ENCODE measurements at places on chromosomes 3 and 15.
A peak's percentile ranks its signal among the peaks of the same experiment; 100 is the strongest.

GRCh38 chr3:114635878-114636277 lies 342.1 kb downstream of the TIGIT start:
- no peak for DNase-seq

GRCh38 chr3:99903869-99904268 lies 86.2 kb downstream of the CMSS1 start:
- no peak for DNase-seq

DNA sequence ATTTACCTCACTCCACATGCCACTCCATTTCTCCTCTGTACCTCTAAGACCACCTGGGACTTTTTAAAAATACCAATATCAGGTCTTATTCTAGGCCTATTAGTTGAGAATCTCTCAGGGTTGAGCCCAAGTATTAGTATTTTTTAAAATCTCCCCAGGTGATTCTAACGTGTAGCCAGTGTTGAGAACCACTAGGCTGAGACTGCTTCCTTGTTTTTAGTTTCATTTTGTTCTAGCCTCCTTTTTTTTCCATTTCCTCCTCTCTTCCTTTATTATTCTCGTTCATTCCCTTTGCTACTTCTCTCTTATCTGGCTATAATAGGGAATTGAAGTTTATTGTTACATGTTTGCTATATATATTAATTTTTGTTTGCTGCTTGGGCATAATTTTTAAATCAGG lies 217.8 kb upstream of the CD96 start:
- no peak for DNase-seq

DNA sequence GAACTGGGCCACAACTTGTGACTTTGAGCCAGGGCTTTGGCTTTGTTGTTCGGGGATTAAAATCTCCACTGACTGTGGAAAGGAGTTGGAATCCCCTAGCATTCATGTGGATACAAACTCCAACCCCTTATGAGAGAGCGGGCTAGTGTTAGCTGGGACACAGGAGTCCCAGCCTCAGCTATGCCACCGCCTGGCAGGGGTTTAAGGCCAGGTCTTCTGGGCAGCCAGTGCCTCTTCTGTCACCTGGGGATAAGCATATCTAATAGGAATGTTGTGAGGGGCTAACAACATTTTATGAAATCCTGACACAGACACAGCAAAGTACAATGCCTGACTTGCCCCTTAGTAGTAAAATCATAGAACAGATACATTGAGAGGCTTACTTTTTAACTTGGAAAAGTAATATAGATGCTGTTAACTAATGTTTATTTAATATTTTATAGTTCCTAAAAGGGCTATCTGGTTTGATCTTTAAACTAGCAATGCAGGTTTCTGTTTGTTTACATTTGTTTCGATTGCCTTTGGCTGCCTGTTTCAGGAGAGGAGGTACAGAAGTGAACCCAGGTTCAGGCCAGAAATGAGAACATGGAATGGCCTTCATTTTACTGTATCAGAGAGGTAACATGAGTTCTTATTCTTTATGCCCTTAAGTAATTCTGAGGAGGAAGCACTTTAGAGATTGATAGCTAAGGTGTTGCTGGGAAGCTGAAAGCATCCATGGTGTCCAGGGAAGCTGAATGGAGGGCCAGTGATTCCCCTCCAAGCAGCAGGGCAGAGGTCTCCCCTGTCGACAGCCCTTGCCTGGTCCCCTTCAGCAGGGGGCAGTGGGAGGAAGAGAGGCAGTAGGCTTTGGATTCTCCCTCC lies 8.7 kb downstream of the GPR160 start:
- no peak for DNase-seq

GRCh38 chr15:94086341-94086740 lies 145.0 kb upstream of the MCTP2 start:
- no peak for DNase-seq

GRCh38 chr3:126161309-126161708 lies 19.1 kb downstream of the ALDH1L1 start:
- no peak for DNase-seq

DNA sequence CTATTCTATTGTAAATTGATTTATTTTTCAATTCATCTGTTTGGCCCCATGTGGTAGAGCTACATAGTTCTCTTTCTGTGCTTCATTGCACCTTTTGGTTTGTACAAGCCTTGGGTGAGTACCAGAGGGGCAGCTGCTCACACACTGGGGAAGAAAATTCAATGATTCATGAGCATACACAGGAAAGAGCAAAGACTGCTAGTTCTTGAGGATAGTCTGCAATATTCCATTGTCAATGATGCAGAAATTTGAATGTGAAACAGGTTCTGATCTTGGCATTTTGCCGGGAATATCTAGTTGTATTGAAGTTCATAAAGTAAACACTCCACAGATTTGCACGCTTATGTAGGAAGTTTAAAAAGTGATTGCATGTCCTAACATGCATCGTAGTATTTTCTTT lies 304.6 kb downstream of the NAALADL2 start:
- DNase-seq, result no peak

DNA sequence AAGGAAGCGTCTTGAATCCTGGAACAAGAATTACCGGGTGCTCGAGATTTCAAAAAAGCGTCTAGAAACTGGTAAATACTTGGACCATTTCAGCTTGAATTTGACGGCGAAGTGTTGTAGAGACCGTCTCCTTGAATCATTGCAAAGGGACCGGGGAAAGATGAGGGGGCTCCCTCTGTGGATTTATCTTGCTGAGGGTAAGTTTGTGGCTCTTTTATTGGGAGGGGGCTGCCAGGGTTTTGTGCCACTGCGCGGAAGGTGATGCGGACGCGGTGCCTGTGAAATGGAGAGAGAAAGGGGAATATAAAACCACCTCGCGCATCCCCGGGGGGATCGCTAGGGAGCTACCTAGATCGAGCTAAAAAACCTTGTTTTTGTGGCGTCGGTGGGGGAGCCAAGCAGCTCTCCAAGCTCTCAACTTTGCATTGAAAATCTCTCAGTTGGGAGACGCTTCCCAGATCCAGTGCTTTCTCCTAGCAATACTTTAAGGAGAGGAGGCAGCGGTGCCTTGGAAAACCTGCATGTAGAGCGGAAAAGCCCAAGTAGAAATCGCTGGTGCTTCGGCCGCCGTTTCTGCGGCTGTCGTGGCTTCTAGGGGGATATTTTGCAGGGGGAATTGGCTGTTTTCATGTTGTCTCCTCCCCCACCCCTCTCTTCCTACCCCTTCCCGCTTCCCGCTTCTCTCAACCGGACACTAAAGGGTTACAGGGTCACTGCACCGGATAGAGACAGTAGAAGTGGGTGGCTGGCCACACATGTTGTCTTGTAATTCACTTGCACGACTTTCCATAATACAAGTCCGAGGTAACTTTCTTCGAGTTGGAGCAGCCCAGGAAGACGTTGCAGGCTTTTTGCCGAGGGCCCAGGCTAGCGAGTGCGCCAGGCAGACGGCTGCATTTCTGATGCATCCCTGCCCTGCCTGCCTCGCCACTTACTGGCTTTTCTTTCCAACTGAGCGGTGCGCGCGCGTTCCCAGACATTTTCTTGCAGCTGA lies 187.6 kb downstream of the NLGN1 start:
- peak; percentile 63 for DNase-seq

DNA sequence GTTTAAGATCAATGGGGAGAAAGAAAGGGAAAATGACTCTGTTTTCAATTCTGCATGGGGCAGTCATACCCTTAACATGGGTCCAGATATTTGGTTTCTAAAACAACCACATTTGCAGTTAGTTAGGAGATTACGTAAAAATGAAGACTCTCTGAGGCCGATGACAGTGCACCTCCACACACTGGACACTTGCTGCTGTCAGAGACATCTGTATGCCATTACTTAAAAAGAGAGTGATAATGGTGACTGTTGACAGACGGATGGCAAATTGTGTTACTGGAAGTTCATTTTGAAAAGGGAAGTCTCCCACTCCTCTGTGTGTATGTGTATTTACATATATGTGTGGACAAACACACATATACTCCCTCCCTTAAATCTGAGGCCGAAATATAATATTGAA lies 304.5 kb upstream of the SEMA6D start:
- no peak for DNase-seq

DNA sequence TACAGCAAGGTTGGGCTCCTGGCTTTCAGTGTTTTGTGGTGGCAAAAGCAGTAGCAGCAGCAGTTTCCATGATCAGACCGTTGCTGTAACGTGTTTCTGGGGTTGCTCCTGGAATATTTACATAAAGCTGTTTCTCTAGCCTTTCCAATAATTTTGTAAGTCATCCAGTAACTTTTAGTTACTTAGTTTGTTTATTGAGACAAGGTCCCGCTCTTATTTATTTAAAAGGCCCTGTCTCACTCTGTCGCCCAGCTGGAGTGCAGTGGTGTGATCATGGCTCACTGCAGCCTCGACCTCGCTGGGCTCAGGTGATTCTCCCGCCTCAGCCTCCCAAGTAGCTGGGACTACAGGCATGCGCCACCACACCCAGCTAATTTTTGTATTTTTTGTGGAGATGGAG lies 8.8 kb upstream of the MYO5A start:
- no peak for DNase-seq

DNA sequence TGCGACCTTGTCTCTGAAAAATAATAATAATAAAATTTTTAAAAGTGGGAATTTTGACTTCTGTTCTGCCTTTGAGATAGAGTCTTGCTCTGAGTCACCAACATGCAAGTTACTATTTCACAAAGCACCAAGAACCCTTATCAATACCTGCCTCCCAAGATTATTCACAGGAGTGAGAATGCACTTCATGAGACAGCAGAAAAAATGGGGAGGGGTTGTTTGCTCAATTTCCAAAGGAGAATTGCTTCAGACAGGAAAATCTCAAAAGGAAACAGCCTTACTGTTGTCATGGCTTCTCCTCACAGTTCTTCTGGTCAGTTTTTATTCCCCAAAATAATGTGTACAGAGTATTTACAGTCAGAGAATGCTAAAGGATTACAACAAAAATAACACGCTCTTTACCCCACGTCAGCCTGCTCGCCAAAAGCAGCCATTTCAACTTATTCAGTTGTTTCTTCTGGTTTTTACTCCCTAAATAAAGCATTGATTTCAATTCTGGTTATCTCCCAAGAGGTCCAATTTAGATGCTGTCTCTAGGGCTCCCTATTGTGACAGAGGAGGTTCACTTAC lies 89.0 kb downstream of the PPCDC start:
- no peak for DNase-seq

- no peak for DNase-seq
These were observed 2.0 kb upstream of the GANC start for GRCh38 chr15:42270996-42271395.

GRCh38 chr3:45541326-45542321 lies 52.9 kb upstream of the LIMD1 start:
- DNase-seq, result no peak

DNA sequence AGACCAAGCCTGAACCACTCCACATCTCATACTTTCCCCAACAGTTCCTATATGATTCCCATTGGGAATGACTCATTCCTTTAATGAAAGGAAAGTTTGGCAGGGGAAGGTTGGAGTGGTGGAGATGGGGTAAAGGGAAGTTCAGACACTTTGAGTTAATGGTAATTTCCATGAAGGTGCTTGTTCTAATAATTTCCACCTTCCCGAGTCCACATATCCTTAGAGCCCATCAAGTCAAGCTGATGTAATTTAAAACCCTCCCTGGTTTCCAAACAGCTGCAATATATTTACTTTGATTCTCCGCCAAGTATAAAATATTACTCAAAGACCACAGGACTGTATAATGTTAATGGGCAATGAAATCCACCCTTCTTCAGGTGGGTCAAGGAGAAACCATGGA lies 95.0 kb upstream of the GALNT15 start:
- DNase-seq, result no peak

- DNase-seq, result no peak
These were observed 241.7 kb upstream of the ICE2 start for GRCh38 chr15:60720493-60721256.

DNA sequence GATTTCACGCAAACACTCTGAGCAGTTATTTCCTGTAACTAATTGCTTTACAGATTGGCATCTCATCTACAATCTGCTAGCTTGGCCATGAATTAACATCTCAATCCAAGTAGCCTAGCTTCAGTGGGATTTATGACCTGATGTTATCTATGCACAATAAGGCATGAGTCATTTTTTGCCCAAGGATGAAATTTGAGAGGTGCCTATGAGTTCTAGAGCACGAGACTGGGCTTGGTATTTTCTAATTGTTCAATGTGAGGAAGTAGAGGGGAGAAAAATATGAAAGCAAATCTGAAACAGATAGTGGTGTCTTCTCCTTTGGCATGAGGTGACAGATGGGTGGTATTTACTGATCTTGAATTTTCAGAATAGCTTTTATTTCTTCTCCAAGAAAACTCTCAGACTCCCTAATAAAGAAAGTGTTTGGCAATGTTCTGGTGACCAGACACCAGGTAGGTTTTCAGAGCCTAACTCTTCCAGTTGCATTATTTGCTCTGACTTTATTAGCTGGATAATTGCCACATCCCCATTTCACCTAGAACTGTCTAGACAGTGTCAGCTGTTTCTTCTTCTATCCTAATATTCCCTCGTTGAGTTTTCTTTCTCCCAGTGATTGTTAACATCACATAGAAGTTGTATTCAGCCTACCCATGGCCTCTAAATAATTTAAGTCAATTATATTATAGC lies 301.0 kb upstream of the UMPS start:
- no peak for DNase-seq

DNA sequence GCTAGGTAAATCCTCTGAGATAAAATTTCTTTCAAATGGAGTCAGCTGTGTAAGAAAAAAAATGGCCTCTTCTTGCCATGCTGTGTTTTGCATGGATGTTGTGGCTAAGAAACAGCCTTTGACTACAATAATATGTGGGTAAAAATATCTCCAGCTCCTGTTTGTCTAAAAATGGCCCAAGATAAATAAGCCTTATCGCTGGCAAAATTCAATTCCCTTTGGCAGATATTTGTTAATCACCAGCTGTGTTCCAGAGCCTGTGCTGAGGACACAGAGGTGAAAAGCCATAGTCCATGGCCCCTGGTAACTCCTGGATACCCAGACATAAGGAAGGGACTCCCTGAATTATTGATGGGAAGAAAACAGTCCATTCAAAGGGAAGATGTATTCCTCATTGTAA lies 15.3 kb upstream of the RAMAC start:
- DNase-seq, result no peak

DNA sequence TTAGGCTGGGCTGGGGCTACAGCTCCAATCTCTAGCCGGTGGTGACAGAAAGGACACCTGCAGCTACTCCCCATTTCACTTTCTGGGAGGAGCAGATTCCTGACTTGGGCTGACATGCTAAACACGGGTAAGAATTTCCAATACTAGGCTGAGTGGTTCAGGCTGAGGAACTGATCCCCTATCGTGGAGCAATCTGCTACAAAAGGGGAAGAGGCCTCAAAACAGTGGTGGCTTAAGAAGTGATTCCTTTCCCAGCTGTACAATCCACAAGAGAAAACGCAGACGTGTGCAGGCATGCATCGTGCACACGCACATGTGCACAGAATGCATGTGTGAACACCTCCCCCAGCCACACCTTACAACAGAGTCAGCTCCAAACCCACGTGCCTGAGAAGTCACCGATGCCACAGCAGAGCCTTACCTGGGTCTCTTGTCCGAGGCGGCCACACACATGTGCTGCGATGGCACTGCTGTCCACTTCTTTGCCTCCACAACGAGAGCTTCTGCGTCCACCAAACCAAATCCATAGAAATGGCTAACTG lies 86.7 kb upstream of the SNRPA1 start:
- DNase-seq, result no peak

DNA sequence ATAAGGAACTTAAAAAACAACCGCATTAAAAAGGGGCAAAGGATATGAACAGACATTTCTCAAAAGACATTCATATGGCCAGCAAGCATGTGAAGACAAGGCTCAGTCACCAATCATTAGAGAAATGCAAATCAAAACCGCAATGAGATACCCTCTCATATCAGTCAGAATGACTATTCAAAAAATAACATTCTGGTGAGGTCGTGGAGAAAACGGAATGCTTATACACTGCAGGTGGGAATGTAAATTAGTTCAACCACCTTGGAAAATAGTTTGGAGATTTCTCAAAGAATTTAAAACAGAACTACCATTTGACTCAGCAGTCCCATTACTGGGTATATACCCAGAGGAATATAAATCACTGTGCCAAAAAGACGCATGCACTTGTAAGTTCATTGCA lies 496.6 kb upstream of the SGO1 start:
- no peak for DNase-seq

All from iPS DF 6.9 (cell line).